ENCODE measurements at places on chromosomes 3 and 15.

- no peak for DNase-seq
Measured at GRCh38 chr3:14837878-14838258, 19.1 kb downstream of the FGD5 start.

DNA sequence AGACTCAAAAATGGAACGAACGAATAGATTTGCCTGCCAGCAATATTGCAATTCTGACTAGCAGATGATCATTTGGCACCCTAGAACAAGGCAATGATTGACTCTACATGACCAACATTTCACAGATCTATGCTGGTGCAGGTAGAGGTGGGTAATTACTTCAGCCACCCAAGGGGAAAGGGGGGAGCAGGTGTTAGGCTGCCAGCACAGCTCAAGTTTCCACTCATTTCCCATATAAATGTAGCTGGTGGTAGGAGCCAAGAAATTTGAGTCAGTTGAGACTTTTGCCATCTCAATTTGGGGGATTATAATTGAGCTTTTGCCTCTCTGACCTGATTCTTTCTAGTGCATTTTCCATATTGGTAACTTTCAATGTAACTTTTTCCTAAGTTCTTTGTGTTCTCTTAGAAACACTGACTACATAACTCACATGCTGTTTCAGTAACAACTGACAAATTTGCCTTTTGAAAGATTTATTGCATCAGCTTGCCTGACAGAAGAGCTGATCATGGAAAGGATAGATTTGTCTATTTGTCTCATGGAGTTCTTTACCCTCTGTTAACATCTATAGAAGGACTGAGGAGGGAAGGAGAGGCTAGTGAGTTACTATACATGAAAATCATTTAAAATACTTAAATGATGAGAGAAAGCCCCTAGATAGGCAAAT, 902.5 kb downstream of the ZPLD1 start:
- no peak for DNase-seq

- DNase-seq, result no peak
Measured at GRCh38 chr3:99529265-99529664, 109.1 kb upstream of the COL8A1 start.

GRCh38 chr3:175238801-175239200, 379.7 kb downstream of the NAALADL2 start:
- DNase-seq, result no peak

- DNase-seq, result no peak
Measured at GRCh38 chr3:24492971-24493551, 1.6 kb downstream of the THRB start.

- no peak for DNase-seq
Measured at GRCh38 chr3:139388077-139388476, 1.4 kb downstream of the COPB2 start.

DNA sequence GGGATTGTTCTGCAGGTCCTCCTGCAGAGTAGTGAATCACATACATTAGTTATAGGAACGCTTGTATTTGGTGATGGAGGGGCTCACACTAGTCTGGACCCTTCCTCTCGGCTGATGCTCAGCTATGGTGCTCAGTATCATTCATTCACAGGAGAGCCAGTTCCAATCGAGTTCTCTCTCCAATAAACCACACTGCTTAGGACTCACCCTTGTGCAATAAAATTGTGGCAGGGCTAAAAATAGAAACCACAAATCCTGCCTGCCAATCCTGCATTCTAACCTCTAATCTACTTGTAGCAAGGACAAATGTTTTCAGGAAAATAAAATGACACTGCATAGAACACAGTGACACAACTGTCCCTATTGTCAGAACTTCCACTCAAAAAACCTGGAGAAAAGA, 138.4 kb upstream of the TBL1XR1 start:
- no peak for DNase-seq

GRCh38 chr3:43970920-43971319, 270.8 kb upstream of the TOPAZ1 start:
- no peak for DNase-seq

DNA sequence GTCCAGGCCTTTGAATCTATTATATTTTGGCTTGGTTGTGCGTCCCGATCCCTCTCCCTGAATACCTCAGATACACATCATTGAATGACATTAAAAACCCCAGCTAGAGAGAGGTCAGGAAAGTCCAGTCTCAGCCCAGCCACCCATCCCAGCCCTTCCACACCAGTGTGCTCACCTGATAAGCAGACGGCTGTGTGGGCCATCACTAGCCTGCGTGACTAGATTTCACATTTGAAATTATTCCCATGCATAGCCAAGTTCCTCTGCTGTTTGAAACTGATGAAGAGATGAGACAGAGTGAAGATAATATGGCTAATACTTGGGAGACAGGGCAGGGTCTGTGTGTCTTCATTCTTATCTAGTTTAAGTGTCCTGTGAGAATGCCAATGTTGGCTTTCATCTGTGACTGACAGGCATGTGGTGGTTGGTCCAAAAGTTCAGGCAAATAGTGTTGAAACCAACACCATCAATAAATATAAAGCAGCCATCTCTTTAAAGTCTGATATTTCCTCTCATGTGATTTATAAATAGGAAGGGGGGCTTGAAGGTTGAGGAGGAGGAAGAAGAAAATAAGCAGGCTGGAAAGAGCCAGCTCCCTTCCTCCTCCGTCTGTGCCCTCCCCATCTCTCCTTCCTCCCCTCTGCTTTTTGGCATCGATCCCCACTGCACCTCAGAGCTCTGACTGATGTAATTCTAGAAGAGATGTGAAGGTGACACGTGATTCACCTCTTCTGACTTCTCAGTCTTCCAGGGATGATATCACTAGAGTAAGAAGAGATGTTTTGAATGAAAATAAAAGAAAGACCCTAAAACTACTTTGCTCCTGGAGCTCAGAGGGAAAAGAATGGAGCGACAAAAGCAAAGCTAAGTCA, 5.1 kb downstream of the FAM43A start:
- no peak for DNase-seq

- peak; percentile 92 for DNase-seq
Measured at GRCh38 chr3:25789596-25790556, at the start of gene OXSM. OXSM (plus strand) TSS chr3:25790090; CDS start chr3:25791021, 931 bp downstream.

DNA sequence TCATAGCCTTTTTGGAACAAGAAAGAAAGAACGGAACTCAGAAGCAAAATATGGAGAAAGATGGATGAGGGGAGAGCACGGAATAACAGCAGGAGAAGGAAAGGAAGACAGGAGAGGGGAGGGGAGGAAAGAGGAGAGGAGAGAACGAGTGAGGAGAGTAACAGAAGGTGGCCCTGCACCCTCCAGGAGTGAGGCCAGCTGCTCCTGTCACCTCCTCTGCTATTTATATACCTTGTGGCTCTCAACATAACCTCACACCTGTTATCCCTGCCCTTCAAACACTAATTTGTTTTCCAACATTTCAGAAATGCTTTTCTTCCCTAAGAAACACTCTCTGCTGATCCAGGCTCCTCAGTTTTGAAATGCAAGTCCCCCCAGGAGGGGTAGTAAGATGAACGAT, 53.4 kb upstream of the ATP2B2 start:
- no peak for DNase-seq

DNA sequence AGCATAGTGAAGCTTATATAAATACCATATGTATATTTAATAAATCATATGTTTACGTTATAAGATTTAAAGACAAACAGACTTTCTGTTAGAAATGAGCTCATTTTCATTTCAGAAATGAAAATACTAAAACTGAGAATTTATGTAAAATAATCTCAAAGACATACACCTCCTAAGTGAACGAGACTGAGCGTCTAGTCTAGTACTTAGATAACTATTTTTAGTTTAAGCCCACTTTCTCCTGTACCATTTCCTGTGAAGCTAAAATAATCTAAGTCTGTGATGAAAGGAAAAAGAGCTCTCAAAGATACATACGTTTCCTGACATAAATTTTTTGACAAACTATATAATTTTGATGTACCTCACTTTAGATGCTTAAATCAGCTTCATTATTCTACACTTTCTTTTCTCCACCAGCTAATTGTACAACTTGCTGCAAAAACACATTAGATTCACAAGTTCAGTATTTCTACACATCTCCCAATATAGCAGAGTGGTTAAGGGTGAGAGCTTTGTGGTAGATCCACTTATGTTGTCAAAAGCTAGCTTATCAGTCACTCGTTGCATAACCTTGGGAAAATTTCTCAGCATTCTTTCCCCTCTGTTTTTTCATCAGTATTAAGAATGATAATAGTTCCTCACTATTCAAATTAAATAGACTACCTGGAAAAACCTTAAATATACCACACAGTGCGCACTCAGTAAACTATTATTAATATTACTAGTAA, 703.0 kb downstream of the PLOD2 start:
- no peak for DNase-seq

- no peak for DNase-seq
Measured at GRCh38 chr3:87437765-87438164, 161.4 kb upstream of the POU1F1 start.

DNA sequence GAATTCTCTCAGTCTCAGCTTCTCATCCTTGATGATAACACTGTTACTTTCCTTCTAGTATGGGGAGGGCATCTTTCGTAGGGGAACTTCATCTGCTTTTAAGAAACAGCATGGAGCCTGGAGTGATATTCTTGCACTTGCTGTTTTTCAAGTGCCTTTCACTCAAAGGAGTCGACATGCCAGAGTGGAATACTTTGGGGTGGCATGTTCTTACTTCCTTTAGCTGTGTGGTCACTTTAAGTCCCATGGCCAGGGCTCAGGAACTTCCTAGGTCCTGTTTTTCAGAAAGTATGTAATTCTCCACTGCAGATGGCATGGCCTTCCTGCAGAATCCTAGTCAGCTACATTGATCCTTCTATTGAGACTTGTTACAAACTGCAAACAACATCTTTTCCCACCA, 28.1 kb upstream of the CDCP1 start:
- no peak for DNase-seq

GRCh38 chr3:106534206-106534605, 665.4 kb upstream of the CBLB start:
- DNase-seq, result peak; percentile 38

- DNase-seq, result no peak
Measured at GRCh38 chr3:26029321-26029720, 239.4 kb downstream of the OXSM start.

- no peak for DNase-seq
Measured at GRCh38 chr15:70324001-70324974, 226.6 kb upstream of the TLE3 start.

DNA sequence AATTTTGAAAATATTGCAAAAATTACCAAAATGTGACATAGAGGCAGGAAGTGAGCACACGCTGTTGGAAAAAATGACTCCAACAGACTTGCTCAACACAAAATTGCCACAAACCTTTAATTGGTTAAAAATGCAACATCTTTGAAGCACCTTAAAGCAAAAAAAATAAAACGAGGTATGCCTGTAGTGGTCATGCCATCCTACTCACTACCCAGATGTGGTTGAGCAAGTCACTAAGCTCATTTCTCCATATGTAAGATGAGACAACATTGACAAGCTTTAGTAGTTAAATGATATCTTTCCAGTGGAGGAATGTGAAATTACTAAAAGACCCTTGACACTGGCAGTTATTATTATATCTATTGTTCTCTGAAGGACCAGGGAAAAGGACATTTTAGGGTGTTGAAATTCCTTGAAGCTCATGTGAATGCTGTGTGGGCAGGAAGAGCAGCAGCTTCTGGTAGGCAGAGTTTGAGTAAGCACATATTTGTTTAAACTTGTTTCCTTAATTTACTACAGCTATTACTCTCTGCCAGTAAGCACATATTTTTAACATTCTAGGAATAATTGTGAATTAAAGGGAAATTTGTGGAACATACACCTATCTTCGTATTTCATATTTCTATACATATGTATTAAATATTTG, 131.6 kb upstream of the P2RY1 start:
- DNase-seq, result no peak

DNA sequence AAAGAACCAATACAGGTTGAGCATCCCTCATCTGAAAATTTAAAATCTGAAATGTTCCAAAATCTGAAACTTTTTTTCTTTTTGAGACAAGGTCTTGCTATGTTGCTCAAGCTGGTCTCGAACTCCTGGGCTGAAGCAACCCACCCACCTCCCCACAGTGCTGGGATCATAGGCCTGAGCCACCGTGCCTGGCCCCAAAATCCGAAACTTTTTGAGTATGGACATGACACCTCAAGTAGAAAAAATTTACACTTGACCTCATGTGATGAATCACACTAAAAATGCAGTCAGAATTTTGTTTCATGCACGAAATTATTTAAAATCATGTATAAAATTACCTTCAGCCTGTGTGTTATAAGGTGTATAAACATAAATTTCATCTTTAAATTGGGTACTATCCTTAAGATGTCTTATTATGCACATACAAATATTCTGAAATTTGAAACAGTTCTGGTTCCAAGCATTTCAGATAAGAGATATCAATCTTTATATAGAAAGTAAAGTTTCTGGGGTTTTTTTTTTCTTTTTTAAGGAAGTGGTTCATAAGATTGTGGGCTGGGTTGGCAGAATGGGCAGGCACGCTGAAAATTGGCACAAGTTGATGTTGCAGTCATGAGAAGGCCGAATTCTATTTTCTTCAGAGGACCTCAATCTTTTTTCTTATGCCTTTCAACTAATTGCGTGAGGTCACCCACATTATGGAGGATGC, 72.5 kb downstream of the SPRED1 start:
- DNase-seq, result no peak

DNA sequence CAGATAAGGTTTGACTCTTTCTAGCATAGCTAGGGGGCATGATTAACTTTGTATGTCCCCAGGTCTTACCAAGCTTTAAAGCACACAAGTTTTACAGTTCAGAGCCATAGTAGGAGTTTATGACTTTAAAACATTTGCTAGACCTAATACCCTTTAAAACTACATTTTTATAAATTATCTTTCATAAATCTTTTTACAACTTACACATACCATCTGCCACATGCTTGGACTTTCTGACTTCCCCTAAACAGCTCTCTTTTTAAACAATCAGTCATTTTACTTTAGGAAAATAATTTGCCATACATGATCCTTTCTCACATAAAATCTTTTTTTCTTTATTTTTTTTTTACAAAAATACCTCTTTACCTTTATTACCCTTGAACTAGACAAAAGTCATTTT, 735.3 kb upstream of the CADM2 start:
- DNase-seq, result no peak

Data from stimulated activated CD8-positive, alpha-beta memory T cell treated with anti-CD3 and anti-CD28 coated beads, Interleukin-7, amount 100 ng/mL, for 4 hours (primary cell).